ENCODE measurements at places on chromosomes 11 and 22. TPM values are rescaled to one million over a fixed set of nuclear protein-coding genes. Genes with fewer than 3 reads are reported as not detected.

ISX gene
- 0.55 TPM for total RNA-seq

GRCh38 chr11:107457558-107458271 is at the start of gene CWF19L2:
TSS of gene CWF19L2 (minus strand) at chr11:107457825. CDS start at chr11:107457816, 9 bp downstream.
- H3K27me3 ChIP-seq, result no peaks in the 10 kb centered on the region
- peaks cover 23% of the 10 kb centered on the region for H3K36me3 ChIP-seq
- DNase-seq, result peak; percentile 97

DNA sequence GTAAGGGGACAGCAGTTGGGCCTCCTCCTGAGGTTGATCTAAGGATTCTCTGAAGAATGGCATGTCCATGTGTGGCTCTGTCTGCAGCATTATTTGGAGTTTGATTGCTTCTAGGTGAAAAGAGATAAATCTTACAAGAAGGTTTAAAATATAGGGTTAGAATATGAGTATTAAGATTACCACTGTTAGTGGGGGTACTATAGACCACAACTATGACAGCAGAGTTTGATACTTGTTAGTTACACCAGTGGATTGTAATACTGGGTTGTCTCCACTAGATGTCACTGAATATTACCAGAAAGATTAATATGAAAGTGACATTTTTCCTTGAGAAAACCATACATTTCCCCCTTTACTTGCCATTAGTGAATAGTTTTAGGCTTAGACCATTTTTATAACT is 47.9 kb downstream of the ZNF280B start:
- DNase-seq, result no peak
- H3K27ac ChIP-seq, result no peak overlapping the region
- H3K4me1 ChIP-seq, result no peaks in the 10 kb centered on the region
- H3K27me3 ChIP-seq, result peaks cover 12% of the 10 kb centered on the region
- no peak overlapping the region for H3K4me3 ChIP-seq

WNT11 gene
- not detected for total RNA-seq

GRCh38 chr22:43985532-43985931 is 30.3 kb downstream of the SAMM50 start:
- H3K4me3 ChIP-seq, result no peak overlapping the region
- H3K36me3 ChIP-seq, result peaks cover 98% of the 10 kb centered on the region
- no peak overlapping the region for H3K27ac ChIP-seq
- no peak for DNase-seq

DNA sequence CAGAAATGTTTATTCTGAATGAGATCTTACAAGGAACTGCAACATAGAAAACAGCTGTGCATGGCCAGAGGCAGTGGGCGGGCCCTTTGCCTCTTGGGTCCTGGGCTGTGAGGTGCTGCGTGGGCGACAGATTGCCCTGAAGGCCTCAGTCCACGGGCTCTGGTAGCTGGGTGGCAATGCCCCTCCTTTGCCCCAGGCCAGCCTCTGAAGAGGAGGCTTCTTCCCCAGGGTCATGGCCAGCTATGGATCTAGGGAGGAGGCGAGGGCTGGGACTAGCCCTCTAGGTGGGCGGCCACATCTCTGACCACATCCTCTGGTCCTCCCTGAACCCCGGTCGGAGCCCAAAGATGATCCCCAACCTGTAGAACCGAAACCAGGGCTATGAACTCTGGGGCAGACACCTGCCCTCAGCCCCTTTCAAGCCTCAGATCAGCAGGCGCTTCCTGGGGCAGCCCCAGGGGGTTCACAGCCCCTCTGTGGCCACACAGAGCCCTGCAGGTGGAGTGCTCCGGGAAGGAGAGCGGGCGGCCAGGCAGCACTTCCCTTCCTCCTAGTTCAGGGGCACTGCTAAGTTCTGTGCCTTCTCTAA is 6.6 kb upstream of the CDC42BPG start:
- no peaks in the 10 kb centered on the region for H3K27me3 ChIP-seq
- H3K4me1 ChIP-seq, result peaks cover 95% of the 10 kb centered on the region
- peaks cover 20% of the 10 kb centered on the region for H3K36me3 ChIP-seq
- H3K4me3 ChIP-seq, result no peak overlapping the region
- H3K27ac ChIP-seq, result peak overlapping the region; percentile 94
- DNase-seq, result no peak

SHANK2 gene
- total RNA-seq, result 126 TPM

DNA sequence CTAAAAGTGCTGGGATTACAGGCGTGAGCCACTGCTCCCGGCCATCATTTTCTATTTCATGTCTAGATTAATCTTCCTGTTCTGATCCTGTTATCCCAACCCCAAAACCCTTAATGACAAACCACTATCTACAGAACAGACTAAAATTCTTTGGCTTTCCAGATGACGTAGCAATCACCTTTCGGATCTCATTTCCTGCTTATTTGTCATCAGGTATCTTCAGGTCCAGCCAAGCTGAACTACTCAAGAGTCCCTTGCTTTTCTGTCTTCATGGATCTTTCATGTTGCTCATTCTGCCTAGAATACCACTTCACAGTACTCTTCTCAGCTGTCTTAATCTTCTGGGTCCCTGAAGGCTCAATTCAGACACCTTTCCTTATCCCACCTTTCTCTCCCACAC is 27.4 kb upstream of the IPO7 start:
- H3K27me3 ChIP-seq, result no peaks in the 10 kb centered on the region
- no peaks in the 10 kb centered on the region for H3K36me3 ChIP-seq
- DNase-seq, result no peak
- H3K4me3 ChIP-seq, result no peak overlapping the region

MADD gene
- total RNA-seq, result 64.5 TPM

- H3K27ac ChIP-seq, result no peak overlapping the region
- H3K36me3 ChIP-seq, result no peaks in the 10 kb centered on the region
- no peak overlapping the region for H3K4me3 ChIP-seq
- no peaks in the 10 kb centered on the region for H3K4me1 ChIP-seq
- DNase-seq, result no peak
- no peaks in the 10 kb centered on the region for H3K27me3 ChIP-seq
Measured at GRCh38 chr22:30864441-30865420, 103.8 kb downstream of the MORC2 start.

DNA sequence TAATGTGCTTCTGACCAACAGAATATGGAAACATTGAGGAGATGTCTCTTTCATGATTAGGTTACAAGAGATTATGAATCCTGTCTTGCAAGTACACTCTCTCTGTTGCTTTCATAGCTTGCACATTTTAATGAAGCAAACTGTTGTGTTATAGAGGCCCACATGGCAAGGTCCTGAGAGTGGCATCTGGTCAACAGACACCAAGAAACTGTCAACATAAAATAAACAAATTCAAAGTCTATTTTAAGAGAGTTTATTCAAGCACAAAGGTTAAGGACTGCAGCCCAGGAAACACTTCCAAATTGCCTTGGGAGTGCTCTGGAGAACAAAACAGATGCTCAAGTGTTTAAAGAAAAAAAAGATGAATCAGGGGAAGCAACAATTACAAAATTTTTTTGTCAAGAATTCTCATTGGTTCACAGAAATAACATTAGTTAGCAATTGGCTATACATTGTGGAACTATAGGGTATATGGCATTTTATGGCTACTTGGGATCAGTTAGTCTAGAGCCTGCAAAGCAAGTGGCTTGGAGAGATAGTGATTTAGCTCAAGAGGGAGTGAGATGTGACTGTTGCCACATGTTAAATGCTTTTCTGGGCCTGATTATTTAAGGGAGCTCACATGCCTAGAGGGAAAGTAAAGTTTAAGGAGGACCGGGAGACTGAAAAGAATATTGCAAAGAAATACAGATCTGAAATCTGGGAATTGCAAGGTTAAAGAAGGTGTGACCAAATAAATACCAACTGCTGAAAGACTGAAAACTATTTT is 54.6 kb downstream of the CTSC start:
- peaks cover 19% of the 10 kb centered on the region for H3K4me1 ChIP-seq
- H3K27me3 ChIP-seq, result no peaks in the 10 kb centered on the region
- no peaks in the 10 kb centered on the region for H3K36me3 ChIP-seq

NADSYN1 gene
- 320 TPM for total RNA-seq

OR10G6 gene
- total RNA-seq, result not detected

CDC42BPG gene
- 58.9 TPM for total RNA-seq

- H3K36me3 ChIP-seq, result peaks cover 40% of the 10 kb centered on the region
- H3K27ac ChIP-seq, result no peak overlapping the region
- H3K4me3 ChIP-seq, result no peak overlapping the region
- H3K4me1 ChIP-seq, result peaks cover 3% of the 10 kb centered on the region
Measured at GRCh38 chr11:46072172-46072964, 48.9 kb downstream of the PHF21A start.

- H3K4me3 ChIP-seq, result no peak overlapping the region
- H3K27me3 ChIP-seq, result no peaks in the 10 kb centered on the region
- peaks cover 14% of the 10 kb centered on the region for H3K4me1 ChIP-seq
- no peak overlapping the region for H3K27ac ChIP-seq
Measured at GRCh38 chr22:26993886-26994285, 336.5 kb downstream of the MIAT start.

DNA sequence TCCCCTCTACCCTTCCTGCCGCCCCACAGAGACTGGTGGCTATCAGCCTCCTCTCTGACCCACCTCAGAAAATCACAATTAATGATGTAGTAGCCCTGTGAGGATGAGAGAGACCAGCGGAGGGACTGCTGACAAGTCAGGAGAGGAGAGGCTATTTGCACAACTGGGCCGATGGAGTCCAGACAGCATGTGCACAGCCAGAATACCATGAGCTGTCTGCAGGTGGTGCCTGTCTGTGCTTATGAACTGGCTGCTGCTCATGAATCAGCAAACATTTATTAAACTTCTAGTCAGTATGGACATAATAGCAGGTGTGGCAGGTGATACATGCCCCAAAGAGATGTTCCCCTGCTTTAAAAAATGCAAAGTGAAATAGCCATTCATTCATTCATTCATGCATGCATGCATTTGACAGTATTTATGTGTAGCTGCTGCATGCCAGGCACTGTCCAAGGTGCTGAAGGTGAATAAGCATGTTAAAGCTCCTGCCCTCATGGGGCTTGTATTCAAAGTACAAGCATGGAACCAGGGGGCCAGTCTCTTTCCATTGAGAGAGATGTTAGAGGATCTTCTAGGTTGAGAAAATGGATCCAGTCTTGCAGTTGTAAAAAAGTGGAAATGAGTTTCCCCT is 141.3 kb downstream of the GRIK4 start:
- DNase-seq, result no peak
- no peaks in the 10 kb centered on the region for H3K36me3 ChIP-seq
- no peak overlapping the region for H3K27ac ChIP-seq

- no peak for DNase-seq
- no peak overlapping the region for H3K27ac ChIP-seq
- H3K27me3 ChIP-seq, result no peaks in the 10 kb centered on the region
- no peak overlapping the region for H3K4me3 ChIP-seq
- H3K36me3 ChIP-seq, result no peaks in the 10 kb centered on the region
Measured at GRCh38 chr11:80204021-80204420, 763.2 kb upstream of the TENM4 start.

DNA sequence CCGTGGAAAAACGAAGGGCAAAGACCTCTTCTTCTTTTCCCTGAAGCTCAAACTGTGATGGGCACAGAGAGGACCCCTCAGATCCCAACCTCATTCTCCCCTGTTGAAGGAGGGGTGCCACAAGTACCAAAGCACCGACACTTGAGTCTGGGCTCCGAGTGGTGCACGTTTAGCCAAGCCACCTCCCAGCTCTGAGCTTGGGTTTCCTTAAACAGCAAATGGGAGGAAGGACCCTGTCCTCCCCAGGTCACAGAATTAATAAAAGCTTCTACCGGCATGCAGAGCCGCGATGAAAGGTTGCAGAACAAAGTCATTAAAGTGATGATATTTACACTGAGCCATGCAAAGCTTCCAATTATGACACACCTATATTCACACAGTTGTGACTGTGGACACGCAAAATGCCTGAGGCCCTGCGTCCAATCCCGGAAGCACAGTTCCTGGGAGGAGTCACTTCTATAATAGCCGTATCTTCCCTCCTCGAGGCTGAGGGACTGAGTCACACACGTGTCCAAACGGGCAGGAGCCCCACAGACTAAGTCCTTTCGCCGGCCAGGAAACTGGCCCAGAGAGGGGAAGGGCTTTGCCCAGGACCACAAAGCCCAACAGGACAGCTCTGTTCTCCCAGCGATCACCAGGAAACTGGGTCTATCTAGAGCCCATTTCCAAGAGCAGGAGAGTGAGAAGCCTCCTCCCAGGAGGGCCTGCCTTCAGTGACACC is 922 bp upstream of the CSNK1E start:
- DNase-seq, result peak; percentile 71
- peak overlapping the region; percentile 71 for H3K4me3 ChIP-seq
- H3K27me3 ChIP-seq, result no peaks in the 10 kb centered on the region
- H3K36me3 ChIP-seq, result peaks cover 1% of the 10 kb centered on the region
- peak overlapping the region; percentile 97 for H3K27ac ChIP-seq

DNA sequence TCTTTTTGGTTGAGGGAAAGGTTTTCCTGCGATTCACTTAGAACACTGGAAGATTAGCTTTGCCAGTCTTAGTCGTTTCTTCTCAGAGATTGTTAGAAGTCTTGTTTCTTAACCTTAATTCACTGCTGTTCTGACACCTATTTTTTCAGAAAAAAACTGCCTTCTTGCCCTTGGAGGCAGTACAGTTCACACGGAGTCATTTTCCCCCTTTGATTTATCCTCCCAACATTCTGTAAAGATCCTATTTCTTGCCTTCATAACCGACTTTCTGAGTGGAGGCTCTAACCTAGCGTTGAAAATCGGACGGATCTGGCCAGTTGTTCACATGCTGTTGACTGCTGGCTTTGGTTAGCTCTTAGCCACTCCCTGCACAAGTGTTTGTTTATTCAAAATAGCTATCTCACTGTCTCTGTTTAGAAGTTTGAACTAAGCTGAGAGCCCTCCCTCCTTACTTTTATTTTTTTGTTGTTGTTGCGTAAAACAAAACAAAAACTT is 737 bp downstream of the BCL2L13 start:
- peak; percentile 41 for DNase-seq
- H3K36me3 ChIP-seq, result no peaks in the 10 kb centered on the region
- peak overlapping the region; percentile 99 for H3K27ac ChIP-seq
- H3K4me3 ChIP-seq, result peak overlapping the region; percentile 56

SLC7A4 gene
- total RNA-seq, result 0.18 TPM

MMP8 gene
- not detected for total RNA-seq

GRCh38 chr11:91880660-91881059 is 344.0 kb upstream of the FAT3 start:
- no peaks in the 10 kb centered on the region for H3K27me3 ChIP-seq
- H3K36me3 ChIP-seq, result no peaks in the 10 kb centered on the region
- no peak for DNase-seq

GRCh38 chr11:125886997-125887372 is 483 bp upstream of the HYLS1 start:
- DNase-seq, result peak; percentile 62
- H3K27me3 ChIP-seq, result no peaks in the 10 kb centered on the region
- peak overlapping the region; percentile 98 for H3K27ac ChIP-seq
- peaks cover 3% of the 10 kb centered on the region for H3K4me1 ChIP-seq
- peak overlapping the region; percentile 74 for H3K4me3 ChIP-seq

All from stomach (tissue), 19 donors.